CD4-positive, alpha-beta T cell treated with Interleukin-4 for 1 hour (primary cell): ENCODE measurements at places on chromosomes 2 and 18.

DNA sequence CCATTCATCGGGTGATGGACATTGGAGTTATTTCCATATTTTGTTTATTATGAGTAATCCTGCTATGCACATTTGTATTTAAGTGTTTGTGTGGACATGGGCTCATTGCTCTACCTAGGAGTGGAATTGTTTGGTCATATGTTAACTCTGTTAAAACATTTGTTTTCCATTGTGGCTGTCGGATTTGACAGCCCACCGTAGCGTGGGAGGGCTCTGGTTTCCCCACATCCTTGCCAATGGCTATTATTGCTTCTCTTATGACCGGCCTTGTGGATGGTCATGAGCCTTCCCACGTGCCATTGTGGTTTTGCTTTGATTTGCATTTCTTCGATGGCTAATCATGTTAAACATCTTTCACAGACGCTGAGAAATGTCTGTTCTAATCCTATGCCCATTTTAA lies 92.0 kb downstream of the ZNF236 start:
- DNase-seq = no peak

GRCh38 chr18:67408240-67408639 lies 108.3 kb downstream of the DSEL start:
- no peak for DNase-seq

DNA sequence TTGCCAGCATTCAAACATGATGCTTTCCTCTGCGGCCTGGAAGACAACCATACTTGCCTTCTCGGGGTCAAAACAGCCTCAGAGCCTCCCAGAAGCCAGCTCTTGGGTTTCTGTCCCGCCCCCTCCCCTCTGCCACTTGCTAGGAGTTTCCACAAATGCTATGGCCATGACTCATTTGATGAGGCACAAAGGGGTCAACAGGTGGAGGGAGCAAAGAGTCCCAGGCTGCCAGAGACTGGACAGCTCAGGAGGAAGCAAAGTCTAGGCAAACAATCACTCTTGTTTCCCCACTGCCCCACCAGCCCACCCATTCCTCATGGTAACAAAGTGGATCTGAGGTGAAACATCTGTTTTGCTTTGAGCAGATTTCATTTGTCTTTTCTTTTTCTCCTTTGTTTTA lies 551.1 kb downstream of the TNS1 start:
- no peak for DNase-seq

DNA sequence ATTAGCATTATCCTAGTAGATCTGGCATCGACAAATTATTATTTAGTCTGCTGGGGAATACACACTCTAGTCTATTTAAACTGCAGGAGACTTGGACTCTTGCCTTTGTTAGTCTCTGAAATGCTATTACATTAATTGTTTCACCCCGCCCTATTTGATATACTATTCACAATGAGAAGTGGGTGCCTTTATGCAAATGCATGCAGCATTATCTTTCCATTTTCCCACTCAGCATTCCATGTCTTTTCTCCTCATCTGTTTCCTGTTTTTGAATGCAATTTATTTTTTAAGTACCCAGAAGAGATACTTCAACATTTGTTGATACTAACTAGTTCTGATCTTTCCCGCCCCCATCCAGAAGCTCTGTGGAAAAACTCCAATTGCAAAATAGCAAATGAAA lies 395.3 kb upstream of the NXPH2 start:
- no peak for DNase-seq

DNA sequence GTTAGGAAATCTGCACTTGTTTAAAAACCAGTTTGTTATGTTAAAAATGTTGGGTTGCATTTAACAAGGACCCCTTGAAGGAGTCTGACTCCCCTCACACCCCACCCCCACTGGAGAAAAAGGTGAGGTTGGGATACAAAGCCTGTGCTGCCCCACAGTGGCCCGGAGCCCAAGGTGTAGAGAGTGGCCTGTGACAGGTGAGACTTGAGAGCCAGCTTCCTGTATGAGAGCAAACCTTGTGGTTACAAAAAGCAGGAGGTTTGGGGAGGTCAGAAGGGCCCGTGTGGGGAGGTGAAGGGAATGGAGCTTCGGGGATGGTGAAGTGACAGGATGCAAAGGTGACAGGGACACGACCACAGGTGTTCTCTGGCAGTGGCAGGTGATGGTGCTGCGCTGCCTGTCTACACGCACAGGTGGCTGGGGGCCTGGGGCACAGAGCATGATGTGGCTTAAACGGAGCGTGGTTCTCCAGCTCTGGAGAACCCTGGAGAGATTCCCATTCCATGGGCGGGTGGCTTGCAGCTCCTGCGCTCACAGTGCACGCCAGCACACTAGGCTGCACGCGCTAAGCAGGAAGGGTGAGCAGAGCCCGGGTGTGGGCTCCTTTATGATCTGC lies 29.0 kb downstream of the IMPA2 start:
- no peak for DNase-seq

DNA sequence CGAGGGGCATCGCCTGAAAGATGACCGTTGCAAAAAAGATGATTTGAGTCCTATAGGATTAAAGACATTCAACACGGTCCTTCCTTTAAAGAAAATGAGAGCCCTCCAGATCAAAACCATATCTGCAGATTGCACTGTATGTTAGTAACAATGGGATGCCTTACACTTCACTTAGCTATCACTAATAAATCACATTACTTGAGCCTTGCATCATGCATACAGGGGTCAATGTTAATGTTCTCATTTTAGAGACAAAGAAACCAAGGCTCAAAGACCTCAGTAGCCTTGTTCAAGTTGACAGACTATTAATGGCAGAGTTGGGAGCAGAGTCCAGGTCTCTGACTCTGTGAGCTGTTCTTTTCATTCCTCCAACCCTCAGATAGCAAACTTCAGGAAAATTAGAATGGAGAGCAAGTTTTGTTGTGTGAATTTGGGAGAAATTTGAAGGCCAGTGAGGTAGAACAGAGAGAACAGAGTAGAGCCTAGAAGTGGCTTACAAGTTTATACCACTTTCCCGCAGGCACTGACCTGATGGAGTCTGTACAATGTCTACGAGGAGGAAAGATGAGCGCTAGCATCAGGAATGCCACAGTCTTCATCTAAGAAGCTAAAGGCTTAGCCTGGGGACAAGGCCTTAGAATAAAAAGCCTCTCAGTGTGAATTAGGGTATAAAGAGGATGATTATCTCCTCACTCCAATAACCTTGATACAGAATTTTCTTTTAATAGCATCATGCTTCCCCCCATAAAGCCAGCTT lies 48.3 kb downstream of the TRIB2 start:
- DNase-seq = no peak

GRCh38 chr2:74528600-74529356 lies 728 bp downstream of the AUP1 start:
- DNase-seq = no peak

DNA sequence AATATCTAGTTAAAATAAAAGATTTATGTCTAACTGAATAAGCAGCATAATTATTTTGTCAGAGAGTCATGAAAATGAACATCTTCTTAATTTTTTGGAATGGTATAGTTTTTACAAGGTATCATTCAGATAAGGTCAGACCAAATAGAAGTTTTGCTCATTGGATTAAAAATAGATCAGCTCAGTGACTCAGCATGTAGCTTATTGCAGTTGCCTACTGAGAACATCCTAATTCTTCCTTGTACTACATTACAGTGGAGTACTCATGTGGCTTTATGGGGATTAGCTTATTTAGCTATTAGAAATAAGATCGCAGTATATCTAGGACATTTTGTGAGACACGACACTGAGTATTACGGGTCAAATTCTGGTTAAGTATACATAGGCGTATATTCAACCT lies 38.2 kb upstream of the PPM1B start:
- DNase-seq = no peak

- DNase-seq = no peak
Observed at GRCh38 chr2:57549642-57550102, 496.9 kb upstream of the VRK2 start.

GRCh38 chr18:63819786-63820185 lies 44.6 kb downstream of the SERPINB7 start:
- DNase-seq = no peak

- no peak for DNase-seq
Observed at GRCh38 chr18:63603772-63604171, 16.6 kb downstream of the SERPINB13 start.

DNA sequence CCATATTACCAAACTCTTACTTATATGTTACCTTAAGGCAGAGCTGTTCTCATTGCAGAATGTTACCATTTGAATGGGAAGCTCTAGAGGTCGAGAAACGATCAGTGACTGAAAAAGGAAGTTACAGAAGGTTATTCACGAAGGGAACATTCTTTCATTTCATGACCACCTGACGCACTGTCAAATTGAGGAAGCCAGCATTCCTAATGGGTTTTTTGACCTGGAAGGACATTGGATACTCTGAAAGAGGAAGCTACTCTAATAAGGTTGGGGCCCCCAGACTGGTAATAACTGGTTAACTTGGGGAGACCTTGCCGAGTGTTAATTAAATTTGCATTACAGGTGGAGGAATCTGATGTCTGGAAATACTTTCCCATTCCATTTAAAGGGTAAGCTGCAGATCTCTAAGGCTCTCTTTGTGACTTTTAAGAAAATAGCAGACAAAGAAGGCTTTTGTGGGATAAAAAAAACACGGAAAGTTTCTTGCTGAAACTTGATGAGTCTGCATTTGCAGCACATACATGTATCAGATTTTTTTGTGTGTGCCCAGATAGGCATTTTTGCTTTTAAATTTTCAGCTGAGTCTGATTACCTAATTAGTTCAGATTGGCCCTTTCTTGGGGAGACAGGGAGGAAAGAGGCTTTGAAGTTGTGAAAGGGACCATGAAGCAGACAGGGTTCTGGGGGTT lies 137.1 kb downstream of the LTBP1 start:
- no peak for DNase-seq

- peak; percentile 40 for DNase-seq
Observed at GRCh38 chr2:210577263-210578071, 21.1 kb downstream of the CPS1 start.

DNA sequence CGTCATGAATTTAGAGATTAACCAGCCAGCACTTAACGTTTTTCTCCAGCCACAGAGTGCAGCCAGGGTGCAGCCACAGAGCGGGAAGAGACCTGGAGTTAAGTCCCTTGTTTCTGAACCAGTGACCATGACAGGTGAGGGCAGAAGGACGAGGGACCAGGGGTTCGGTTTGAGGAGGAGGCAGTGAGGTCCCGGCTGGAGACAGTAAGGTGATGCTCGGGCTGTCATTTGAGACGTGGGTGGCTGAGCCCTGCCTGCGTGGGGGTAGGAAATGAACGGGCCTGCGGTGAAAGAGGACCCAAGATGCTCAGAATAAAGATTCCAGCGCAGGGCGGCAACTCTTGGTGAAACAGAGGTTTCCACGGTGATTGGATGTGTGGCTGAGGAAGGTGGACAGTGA lies 205.9 kb downstream of the SNTG2 start:
- no peak for DNase-seq

DNA sequence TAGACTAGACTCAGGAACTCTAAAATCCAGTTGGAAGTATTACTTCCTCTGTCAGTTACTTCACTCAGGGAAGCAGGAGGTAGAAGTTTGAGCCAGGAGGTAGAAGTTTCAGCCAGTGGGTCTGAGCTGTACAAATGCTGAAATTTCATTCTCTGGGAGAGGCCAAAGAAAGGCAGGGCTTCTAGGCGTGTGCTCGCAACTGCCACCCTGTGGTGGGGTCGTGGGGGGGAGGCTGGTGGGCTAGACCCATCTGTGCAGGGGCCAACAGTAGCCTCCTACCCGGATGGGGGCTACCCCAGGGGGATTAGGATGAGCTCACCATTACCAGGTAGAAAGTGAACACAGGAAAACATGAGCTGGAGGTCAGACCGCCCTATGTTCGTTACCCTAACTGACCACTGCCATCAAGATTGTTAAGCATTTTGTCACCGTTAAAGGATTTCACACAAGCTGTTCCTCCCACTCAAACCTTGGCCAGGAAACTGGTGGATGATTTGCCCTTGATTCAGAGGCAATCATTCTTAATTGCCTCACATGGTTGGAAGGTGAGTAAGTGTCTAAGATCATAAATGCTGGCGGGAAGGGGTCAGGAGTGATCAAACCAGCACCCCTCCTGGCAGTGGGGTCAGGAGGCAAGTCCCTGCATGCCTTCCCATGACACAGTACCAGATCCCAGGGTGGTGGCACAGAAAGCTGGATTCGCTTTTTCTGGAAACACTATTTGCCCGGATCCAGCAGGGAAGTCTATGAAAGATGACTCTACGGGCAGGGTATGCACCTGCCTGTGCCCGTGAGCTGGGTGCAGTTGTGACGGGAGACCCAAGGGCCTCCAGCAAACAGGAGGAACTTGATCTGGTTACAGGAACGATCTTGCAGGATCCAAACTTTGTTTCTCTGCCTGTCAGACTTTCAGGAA lies 5.2 kb upstream of the FHL2 start:
- no peak for DNase-seq
